Stimulated activated CD8-positive, alpha-beta memory T cell treated with anti-CD3 and anti-CD28 coated beads, Interleukin-15, amount 100 ng/mL, for 48 hours (primary cell): ENCODE measurements at places on chromosomes 2 and 18.

GRCh38 chr18:14945984-14946383 is 198.0 kb downstream of the ANKRD30B start:
- DNase-seq, result no peak

- DNase-seq, result no peak
These were observed 19.5 kb downstream of the CNOT11 start for GRCh38 chr2:101272045-101272784.

DNA sequence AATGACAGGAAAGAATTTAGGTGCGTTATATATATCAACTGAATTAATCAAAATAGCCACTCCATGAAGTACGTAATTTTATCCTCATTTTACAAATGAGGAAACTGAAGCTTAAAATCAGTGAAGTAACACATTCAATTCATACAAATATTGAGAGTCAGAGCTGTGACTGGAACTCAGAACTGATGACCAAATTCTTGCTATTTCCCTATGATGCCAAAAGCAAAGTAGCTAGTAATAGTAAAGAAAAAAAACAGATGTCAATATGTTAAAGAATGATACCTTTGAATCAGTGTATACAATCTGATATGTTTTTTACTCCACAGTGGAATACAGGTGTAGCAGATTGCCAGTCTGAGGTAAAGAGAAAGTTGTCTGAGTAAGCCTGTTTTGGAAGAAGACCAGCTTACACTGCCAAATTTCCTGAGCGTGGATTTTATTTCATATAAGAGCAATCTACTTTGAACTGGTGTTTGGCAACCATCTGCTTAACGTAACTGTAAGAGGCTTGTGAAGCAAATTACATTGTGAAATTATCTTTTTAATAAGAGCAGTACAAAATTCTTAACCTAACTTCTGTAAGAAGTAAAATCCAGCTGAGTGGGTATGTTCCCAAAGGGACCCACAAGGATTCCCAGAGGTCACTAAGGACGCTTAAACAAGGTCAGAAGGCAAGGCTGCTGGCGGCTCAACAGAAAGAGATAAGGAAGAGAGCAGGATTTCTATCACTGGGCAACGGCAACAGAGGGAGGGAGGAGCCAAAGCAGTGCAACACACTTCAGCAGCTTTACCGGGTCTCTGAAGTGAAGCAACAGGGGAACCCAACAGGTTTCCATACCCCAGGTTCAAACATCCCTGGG is 85.6 kb downstream of the IKZF2 start:
- no peak for DNase-seq

GRCh38 chr2:19949071-19949470 is 40.8 kb downstream of the WDR35 start:
- no peak for DNase-seq

GRCh38 chr2:69985216-69985615 is 23.8 kb upstream of the ASPRV1 start:
- no peak for DNase-seq

DNA sequence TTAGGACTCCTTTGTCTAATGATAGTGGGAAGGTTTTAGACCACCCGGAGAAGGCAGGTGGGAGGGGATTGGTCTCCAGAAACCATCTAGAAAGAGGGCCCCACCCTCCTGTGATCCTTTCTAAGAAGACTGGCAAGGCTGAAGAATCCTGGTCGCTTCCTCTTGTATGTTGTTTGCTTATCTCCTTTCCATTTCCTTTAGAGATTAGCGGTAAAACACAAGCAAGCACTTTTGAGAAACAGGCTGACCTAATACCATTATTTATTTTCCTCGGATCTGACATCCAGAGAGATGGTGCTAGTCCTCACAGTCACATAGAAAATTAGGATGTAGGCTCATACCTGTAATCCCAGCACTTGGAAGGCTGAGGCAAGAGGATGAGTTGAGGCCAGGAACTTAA is 45.2 kb upstream of the SPRED2 start:
- DNase-seq, result no peak

DNA sequence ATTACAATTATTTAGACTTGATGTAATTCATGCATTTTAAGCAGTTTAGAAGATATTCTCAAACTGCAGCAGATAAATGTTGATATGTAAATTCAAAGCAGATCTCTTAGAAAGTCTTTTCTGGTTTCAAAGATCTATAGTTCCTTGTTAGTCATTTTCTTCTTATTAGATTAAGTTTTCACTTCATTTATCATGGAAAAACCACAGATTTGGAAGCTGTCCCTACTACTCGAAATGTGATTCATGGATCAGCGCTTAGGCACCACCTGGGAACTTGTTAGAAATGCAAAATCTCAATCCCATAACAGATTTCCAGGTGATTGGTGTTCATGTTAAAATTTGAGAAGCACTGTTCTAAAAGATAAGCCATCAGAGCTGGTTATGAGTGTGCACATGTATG is 92.8 kb upstream of the CDH2 start:
- no peak for DNase-seq
